Activated CD4-positive, alpha-beta memory T cell treated with anti-CD3 and anti-CD28 coated beads, Interleukin-2, amount 10 ng/mL, durations not matched to agents 7 days and 5 days (primary cell): ENCODE measurements at places on chromosomes 5 and 9. TPM values are rescaled to one million over a fixed set of nuclear protein-coding genes. Genes with fewer than 3 reads are reported as not detected.

SPARC gene
- total RNA-seq: not detected

SMIM33 gene
- total RNA-seq: 2.3 TPM

WNT8A gene
- total RNA-seq: not detected

GABRG2 gene
- total RNA-seq: not detected
